ENCODE measurements at places on chromosomes 2 and 18.
A peak's percentile ranks its signal among the peaks of the same experiment; 100 is the strongest.

DNA sequence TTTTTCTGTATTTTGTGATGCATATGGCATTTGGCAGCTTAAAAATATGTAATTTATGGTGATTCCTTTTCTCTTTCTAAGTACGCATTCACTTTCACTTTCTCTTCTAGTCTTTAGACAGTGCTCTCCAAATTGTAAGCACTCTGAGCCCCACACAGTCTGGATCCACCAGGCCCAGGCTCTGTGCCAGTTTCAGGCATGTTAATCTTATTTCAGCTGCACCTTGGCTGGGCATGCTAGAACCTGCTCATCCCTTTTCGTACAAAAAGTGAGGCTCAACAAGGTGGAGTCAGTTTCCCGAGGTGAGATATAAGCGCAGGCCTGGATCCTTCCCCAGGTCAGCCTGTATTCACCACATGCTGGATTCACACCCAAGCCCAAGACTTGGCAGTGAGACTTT is 203.9 kb downstream of the MTX2 start:
- DNase-seq = no peak

GRCh38 chr2:30110773-30111172 is 36.0 kb upstream of the YPEL5 start:
- no peak for DNase-seq

DNA sequence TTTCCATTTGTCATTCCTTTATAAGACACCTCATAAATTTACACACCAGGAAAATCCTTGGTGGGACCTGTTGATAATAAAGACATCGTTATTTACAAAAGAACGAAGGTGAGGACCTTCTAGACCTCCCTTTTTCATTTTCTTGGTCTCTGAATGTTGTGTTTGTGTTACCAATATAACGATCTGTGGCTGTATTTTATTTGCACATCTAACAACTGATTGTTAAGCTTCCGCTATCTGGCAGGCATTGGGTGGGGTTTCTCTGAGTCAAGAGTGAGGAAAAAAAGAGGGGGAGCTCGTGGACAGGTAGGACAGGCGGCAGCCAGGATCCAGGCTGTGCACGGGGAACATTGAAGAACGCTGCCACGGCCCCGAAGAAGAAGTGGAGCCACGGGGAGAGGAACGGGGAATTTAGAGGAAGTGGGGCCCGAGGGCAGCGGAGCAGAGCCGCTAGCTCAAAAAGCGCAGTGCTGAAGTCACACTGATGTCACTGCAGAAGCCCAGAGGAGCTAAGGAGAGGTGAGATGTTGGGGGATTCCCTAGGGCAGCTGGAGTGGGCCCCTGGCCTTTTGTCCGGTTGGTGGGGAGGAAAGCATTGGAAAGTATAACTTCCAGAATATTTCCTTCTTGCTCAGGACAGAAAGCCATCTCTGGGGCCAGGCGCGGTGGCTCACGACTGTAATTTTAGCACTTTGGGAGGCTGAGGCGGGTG is 20.9 kb upstream of the DNMT3A start:
- DNase-seq = peak; percentile 34

DNA sequence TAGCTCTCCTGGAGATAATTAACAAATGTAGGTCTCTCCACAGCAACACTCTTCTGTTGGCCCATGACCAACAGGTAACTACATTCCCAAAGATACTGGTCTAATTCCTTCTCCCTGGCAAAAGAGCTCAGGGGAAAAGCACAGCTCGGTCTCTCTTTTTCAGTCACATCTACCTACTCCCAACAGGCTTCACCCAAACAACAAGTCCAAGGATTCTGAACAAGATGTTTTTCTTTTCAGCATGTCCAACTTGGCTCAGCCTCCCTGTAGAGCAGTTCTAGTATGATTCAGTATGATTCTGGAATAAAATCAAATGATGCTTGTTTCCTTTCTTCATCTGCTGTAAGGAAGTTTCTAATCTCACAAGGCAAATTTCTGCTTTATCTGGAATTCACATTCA is 1704.8 kb upstream of the PIK3C3 start:
- no peak for DNase-seq

GRCh38 chr2:128784626-128785306 is 466.1 kb upstream of the HS6ST1 start:
- DNase-seq = no peak

GRCh38 chr2:61009355-61009754 is 8.2 kb upstream of the PEX13 start:
- no peak for DNase-seq

- DNase-seq = no peak
Measured at GRCh38 chr2:119483896-119484718, 40.2 kb downstream of the SCTR start.

- no peak for DNase-seq
Measured at GRCh38 chr2:109148991-109149645, 20.1 kb downstream of the SH3RF3 start.

- no peak for DNase-seq
Measured at GRCh38 chr2:181778621-181779201, 98.4 kb upstream of the NEUROD1 start.

GRCh38 chr2:67806816-67807215 is 256.0 kb downstream of the C1D start:
- no peak for DNase-seq

GRCh38 chr18:21191596-21192307 is 50.3 kb upstream of the GREB1L start:
- DNase-seq = peak; percentile 27

GRCh38 chr18:66645983-66646382 is 42.1 kb upstream of the CDH19 start:
- no peak for DNase-seq

GRCh38 chr2:165953306-165953654 is 296 bp downstream of the TTC21B start:
- no peak for DNase-seq

- no peak for DNase-seq
Measured at GRCh38 chr2:181602017-181602416, 54.9 kb downstream of the CERKL start.

- DNase-seq = no peak
Measured at GRCh38 chr2:95158441-95158840, 1.2 kb downstream of the ZNF514 start.

DNA sequence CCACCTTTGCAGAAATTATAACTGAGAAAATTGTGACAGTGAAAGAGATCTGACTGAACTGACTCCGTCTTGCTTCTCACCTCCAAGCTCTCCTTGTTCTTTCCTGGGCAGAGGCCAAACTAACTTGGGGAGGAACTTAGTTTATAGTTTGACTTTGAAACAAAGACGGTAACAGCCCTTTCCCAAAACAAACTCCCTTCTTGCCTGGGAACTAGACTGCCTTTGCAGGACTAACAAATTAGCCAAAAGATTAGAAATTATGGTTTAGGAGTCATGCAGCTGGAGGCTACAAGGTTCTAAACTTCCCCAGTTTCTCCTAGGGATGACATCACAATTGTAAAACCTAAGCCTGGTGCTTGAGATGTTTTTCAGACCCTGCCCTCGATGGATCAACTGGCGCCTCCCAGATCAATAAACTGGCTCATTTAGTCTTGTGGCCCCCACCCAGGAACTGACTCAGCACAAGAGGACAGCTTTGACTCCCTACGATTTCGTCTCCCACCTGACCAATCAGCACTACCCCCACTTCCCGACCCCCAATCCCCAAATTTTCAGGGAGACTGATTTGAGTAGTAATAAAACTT is 137.7 kb downstream of the ALPK2 start:
- DNase-seq = no peak

- DNase-seq = no peak
Measured at GRCh38 chr2:191612496-191612895, 65.4 kb upstream of the NABP1 start.

- peak; percentile 59 for DNase-seq
Measured at GRCh38 chr2:239312741-239313667, 87.8 kb downstream of the HDAC4 start.

DNA sequence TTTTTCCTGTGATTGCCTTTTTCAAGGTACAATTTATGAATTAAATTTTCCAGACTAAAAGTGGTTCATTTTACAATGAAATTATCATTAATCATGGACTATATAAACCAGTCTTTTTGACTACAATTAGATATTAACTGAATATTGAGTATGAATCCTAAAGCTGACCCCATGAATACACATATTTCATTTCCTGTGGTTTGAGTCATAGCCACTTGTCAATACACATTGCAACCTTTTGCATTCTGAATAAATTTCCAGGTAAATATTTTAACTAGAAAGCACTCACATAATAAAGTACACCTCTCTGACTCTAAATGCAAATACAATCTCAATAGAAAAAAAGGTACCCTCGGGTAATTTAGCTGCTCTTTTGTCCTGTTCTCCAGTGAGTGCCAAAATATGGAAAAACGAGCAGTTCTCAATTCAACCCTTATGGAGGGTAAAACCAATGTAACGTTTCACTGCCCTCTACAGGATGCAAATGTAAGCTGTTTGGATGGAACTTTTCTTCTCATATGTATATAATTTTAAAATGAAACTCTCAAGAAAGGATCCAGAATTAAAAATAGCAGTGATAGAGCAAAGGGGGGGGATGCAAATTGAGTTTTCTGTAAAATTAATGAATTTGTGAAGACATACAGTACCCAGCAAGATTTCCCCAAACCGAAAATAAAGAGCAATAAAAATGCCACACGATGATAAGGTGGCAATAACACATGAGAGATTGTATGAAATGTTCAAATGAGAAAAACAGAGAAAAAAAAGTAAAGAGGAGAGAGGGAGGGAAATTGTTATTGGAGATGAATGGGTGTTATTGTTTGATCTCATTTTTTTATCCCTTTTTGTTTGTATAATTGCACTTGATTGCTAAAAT is 1795.7 kb upstream of the PIK3C3 start:
- DNase-seq = peak; percentile 27

- no peak for DNase-seq
Measured at GRCh38 chr2:28901841-28902240, 7.4 kb downstream of the WDR43 start.

DNA sequence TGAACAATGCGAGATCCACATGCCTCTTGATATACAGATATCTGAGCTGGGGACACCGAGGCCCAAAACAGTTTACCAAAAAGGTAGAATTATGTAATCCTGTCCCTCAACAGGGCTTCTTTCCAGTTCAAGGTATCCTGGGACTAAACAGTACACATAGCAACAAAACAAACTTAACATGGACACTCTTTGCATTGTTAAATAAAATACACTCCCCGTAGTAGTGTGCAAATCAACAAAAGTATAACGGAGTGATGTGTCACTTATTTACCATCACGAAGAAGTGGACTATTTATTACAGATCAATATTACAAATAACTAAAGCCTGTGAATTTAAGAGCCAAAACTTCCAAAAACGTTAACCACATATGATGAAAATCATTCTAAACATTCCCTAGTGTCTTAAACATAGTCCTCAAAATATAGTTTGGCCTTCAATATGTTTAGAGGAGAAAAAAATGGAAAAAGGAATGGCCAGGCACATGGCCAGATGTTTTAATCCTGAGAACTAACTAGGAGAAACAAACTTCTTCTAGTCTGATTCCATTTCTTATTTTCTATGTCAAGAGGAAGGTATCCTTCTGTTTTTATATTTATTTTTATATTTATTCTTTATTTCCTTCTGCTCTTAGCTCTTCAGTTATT is 377.5 kb downstream of the OSR1 start:
- DNase-seq = no peak

DNA sequence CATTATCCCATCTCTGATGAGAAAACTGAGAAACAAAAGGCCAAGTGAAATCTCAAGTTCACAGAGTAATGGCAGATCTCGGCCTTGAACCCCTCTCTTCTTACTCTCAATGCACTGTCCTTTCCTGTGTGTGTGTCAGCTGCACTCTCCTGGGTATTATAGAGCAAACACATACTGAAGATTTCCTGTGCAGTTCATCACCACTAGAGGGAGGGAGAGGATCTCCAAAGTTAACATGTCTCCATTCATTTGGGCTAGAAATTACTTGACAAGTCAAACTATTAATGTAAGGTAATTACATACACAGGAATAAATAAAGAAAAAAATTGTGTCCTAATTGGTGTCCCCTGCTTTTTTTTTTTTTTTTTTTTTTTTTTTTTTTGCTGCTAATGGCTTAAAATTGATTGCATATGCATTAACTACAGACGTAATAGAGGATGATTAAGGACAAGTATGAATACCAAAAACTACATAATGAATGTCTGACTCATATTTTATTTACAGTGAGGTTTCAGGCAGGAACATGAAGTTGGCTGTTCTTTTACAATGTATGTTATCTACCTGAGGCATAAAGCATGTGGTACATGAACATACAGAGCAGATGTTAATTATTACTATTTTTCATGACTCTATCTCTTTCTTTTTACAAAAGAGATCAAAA is 269.2 kb downstream of the NYAP2 start:
- DNase-seq = peak; percentile 42

DNA sequence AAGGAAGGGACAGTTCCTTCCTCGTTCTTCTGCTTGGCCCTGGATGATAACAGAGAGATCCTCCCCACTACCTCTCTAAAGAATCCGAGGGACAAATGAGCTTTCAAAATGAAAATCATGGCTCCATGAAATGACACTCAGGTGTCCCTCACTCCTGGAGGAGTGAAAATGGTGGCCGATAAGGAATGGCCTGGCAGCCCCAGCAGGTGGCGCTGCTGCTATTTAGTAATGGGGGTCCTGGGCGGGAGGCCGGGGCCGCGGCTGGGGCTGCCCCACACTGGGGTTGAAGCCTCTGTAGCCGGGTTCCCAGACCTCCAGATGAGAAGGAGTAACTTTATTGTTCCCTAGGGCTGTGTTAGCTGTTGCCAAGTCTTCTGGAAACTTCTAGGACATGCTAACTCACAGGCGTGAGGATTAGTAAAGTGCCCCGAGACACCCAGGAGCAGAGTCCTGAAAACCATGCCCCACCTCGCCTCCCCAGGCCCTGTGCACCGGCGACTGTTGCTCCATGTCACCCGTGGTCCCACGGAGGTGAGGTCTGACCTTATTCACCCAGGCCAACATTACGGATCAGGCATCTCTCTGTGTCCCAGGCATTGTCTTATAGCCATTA is 138.0 kb downstream of the CTIF start:
- peak; percentile 90 for DNase-seq

- DNase-seq = no peak
Measured at GRCh38 chr2:221134718-221135117, 437.4 kb downstream of the EPHA4 start.

DNA sequence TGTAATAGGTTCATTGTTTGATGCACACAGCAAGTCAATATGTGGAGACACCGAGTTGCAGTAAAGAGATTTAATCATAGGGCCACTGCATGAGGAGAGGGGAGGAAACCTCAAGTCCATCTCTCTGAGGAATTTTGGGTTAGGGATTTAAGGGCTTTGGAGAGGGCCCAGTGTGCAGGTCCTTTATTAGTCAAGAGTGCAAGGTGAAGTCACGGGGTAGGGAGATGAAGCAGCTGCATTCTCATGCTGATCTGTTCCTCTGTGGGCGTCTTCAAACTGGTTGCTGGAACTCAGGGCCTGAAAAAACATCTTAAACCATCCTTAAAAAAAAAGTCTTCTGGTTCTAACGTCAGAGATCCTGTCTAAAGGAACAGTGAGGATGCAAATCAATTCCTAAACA is 131.6 kb downstream of the NXPH2 start:
- DNase-seq = no peak

GRCh38 chr2:237556773-237557632 is 9.4 kb upstream of the PRLH start:
- no peak for DNase-seq

DNA sequence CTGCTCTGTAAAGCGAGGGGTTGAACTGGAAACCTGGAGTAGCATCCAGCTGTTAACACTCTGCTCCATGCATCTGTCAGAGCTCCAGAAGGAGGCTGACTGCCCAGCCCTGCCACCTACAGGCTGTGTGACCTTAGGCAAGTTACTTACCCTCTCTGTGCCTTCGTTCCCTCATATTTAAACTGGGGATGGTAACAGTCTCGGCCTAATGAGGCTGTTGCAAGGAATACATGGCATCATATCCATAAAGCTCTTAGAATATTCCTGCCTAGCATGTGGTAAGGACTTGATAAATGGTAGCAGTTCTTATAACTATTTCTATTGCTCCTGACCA is 80.6 kb downstream of the LRRFIP1 start:
- no peak for DNase-seq

All from SK-N-SH (cell line).